ENCODE measurements at places on chromosomes 1 and 21.

DNA sequence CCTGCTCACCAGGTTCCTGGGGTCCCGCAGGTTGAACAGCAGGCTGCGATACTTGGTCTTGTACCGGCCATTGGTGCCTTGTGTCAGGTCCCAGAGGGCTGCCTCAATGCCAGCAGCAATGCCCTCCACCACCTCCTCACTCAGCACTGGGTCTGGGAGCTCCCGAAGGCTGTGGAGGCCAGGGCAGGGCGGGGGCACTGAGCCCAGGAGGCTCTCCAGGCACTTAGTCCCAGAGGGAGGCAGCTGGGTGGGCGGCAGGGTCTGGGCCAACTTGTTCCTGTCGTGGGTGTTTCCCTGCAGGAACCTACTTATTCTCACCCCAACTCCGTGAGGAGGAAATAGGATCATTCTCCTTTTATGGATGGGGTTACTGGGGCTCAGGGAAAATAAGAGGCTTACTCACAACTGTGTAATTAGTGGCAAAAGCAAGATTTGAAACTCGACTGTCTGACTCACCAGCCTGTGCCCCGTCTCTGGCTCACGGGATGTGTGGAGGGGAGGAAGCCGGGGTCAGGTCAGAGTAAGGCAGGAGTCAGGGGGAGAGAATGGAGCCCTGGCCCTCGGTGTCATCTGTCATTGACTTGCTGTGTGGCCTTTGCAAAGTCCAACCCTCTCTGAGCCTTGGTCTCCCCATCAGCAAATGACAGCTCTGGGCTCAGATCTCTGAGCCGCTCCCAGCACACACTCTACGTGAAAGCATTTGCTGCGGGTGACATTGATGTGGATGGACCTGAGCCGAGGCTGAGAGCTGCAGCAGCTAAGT, 17.2 kb downstream of the SPOCD1 start:
- DNase-seq, result peak; percentile 35

- DNase-seq, result no peak
Observed at GRCh38 chr1:93905734-93906133, 3.5 kb downstream of the GCLM start.

DNA sequence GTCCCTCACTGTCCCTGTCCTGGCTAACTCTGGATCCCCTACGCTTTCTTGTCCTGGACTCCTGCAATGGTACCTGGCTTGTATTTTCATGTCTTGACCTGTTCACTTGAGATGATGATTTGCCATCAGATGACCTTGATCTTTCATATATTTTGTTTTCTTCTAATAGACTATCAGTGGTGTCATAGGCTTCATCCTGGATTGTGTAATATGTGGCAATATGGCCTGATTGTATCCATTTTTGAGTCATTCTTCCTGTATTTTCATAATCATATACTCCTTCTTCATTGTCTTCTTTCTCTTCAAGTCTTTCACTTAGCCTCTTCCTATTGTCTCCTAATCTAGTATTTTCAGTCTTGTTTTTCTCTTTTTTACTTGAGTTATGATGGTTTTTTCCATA, 11.1 kb downstream of the FLG start:
- no peak for DNase-seq

- no peak for DNase-seq
Observed at GRCh38 chr1:159274631-159275030, 27.5 kb upstream of the FCER1A start.

- no peak for DNase-seq
Observed at GRCh38 chr1:175649416-175649815, 94.0 kb downstream of the TNR start.

- DNase-seq, result no peak
Observed at GRCh38 chr1:168609741-168610510, 33.5 kb downstream of the XCL1 start.

GRCh38 chr1:30108186-30108585, 615.2 kb downstream of the MATN1 start:
- DNase-seq, result no peak

DNA sequence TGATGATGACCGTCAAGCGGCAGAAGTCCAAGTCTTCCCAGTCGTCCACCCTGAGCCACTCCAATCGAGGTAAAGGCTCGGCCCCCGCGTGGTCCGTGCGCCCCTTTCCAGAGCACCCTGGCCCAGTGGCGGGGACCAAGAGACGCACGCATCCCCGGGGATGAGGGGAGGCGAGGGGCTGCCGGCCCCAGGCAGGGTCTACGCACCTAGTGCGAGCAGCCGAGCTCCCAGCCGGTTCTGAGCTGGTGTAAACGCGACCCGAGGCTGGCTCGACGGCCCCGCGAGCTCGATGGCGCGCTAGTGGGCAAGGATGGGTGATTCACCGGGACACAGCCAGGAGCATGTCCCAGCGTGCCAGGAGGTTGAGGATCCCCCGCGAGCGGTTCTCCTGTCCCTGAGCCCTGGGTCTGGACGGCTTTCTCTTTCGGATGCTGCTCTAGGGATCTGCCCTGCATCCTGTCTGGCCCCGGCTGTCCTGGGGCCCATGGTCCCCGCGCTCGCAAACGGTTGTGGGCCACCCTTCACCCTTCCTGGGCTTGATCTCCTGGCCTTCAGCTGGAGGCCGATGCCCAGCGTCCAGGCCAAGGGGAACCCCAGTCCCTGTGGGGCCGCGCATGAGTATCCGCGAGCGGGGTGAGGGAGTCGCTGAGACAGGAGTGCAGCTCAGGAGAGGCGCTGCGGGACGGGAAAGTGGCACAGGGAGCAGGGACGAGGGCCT, 689 bp downstream of the PKP1 start:
- DNase-seq, result no peak

DNA sequence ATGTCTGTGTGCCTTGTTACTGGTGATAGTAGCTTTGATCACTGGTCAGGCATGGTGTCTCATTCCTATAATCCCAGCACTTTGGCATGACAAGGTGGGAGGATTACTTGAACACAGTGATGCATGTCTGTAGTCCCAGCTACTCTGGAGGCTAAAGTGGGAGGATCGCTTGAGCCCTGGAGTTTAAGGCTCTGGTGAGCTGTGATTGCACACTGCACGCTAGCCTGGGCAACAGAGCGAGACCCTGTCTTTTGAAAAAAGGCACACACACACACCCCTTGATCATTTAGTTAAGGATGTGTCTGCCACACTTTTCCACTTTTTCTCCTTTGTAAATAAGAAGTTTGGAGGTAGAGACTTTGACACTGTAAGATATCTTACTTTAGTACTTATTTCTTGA, 15.1 kb downstream of the MIGA1 start:
- no peak for DNase-seq

DNA sequence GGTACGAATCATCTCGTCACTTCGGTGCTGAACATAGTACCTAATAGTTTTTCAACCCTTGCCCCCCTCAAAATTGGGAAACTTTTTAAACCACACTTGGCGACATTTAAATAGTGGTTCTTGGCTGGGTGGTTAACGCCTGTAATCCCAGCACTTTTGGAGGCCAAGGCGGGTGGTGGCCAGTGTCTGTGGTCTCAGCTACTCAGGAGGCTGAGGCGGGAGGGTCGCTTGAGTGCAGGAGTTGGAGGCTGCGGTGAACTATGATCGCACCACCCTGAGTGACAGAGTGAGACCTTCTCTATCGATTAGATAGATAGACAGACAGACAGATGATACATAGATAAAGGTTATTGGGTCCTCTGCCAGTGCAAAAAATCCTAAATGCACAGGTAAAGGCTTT, 55.5 kb upstream of the RASAL2 start:
- DNase-seq, result no peak

DNA sequence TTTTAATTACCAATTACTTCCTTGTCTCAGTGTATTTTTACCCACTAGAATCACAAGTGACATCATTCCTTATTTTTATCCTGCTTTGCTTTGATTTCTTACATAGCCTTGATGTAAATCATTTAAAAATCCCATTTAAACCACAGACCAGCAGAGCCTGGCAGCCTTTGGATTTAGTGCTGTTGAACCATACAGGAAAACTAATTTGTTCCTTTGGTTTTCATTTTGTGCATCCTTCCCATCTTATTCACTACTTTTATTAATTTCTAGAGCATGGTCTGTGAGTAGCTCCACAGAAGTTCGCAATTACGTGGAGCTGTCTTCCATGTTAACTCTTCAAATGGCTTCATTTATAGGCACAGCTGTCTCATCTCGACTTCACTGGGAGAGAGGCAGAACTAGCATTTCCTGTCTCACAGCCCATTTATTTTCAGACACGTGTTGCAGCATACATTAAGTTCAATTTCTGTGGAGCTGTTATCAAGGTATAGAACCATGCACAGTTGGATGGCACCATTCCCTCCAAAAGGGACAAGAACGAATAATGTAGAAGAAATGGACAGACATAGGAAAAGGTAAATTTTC, 235.3 kb downstream of the MRPL39 start:
- DNase-seq, result no peak

DNA sequence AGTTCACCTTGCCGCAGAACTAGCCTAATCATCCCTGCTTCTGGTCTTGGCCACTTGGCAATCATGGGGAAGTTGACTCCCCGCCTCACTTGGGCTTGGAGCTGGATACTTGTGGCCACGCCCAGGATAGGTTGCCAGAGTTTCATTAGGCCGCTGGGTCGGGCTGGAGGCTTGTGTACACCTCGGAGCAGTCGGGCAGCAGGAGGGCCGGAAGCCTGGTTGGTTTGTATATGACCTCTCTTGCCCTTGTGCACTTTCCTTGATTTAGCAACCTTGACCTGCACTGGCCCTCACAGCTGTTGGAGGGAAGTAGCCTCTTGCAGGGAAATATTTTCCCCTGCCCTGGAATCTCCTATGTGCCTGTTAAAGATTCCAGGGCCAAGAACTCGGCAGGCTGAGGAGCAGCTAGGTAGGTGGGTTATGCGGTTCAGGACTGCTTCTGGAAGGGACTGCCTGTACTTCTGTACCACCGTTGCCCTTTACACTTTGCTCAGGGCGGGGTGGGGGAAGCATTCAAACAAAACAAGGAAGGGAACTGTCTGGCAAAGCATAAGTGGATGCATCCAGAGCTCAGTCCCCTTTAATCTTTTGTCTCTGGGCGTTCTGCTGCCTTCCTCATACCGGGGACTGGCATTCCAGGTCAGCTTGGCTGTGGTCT, 83.5 kb downstream of the UCK2 start:
- no peak for DNase-seq

- no peak for DNase-seq
Observed at GRCh38 chr21:38561613-38562581, 63.6 kb upstream of the ERG start.

DNA sequence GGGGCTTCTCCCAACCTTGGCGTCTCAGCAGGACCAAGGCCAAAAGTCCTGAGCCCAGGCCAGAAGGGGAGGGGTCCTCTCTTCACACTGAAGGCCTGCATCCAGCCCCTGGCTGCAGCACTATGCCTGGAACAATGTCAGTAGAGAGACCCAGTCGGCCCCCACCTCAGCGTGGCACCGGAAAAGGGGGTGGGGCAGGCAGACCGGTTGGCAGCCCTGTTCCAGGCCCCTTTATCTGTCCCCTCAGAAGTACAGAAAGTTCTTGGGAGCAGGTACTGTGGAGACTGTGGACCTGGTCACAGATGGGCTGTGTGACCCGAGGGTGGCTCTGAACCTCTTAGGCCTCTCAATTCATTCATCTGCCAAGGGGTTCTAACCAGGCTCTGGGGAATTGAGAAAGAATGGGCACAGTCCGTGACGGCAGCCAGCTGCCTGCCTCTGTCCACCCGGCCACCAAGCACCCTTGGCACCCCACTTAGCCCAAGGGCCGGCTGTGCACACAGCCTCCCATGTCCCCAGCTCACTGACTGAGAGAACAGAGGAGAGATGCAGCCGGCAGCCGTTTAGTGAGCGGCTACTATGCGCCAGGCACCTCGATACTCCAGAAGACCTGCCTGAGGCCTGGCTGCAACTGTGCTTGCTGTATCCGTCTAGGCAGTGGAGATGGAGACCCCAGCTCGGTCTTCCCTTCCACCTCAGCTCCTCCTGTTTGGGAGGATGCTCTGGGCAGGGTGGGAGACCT, 23.9 kb downstream of the RUNX3 start:
- DNase-seq, result peak; percentile 2

GRCh38 chr1:199182186-199182843, 543.5 kb downstream of the PTPRC start:
- DNase-seq, result no peak

- peak; percentile 33 for DNase-seq
Observed at GRCh38 chr1:6209661-6210580, 4.0 kb downstream of the RNF207 start.

GRCh38 chr21:34552360-34553098, 40.5 kb upstream of the KCNE1 start:
- no peak for DNase-seq

- DNase-seq, result no peak
Observed at GRCh38 chr1:84164567-84165021, 20.5 kb downstream of the PRKACB start.

GRCh38 chr1:54238353-54239034, 38.5 kb downstream of the MRPL37 start:
- no peak for DNase-seq

DNA sequence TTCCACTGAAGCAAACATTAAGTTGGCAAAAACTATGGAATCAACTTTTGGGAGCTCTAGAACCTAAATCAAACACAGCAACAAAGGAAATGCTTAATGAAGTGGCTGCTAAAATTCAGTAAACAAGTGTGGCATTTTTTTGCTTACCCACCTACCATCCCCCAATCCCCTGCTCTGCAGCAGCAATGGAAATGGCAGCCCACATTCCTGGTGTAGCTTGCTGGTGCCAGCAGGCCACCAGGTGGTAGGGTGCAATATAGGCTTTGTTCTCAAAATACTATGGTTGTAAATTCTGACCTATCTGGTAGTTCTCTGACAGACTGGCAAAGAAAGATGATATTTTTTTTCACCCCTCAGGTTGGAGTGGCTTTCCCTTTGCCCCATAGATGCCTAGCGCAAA, 42.8 kb downstream of the SHCBP1L start:
- DNase-seq, result no peak

- DNase-seq, result no peak
Observed at GRCh38 chr1:199298825-199299224, 660.0 kb downstream of the PTPRC start.

DNA sequence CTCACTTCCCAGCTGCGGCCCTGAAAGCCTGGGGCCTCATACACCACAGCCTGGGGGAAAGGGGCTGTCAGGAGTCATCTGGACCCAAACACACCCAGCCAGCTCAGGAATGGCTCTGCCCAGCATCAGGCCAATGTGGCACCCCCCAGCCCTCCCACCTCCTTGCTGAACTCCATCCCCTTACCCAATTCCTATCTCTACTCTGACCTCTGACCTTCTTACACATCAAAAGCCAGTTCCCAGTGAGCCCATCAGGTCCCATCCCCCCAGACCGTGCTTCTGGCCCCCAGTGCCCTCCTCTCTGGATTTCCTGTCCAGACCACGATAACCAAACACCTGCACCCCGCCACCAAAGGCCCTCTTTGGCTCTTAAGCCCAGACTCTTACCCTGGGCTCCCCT, 16.3 kb downstream of the CRYBG2 start:
- no peak for DNase-seq

Measured in stimulated activated CD4-positive, alpha-beta T cell treated with anti-CD3 and anti-CD28 coated beads, Interleukin-4, amount 100 ng/mL, for 24 hours (primary cell).